ENCODE measurements at places on chromosomes 3 and 15.
A peak's percentile ranks its signal among the peaks of the same experiment; 100 is the strongest.

GRCh38 chr3:146598535-146598934, 6.6 kb downstream of the PLSCR5 start:
- no peak for DNase-seq

DNA sequence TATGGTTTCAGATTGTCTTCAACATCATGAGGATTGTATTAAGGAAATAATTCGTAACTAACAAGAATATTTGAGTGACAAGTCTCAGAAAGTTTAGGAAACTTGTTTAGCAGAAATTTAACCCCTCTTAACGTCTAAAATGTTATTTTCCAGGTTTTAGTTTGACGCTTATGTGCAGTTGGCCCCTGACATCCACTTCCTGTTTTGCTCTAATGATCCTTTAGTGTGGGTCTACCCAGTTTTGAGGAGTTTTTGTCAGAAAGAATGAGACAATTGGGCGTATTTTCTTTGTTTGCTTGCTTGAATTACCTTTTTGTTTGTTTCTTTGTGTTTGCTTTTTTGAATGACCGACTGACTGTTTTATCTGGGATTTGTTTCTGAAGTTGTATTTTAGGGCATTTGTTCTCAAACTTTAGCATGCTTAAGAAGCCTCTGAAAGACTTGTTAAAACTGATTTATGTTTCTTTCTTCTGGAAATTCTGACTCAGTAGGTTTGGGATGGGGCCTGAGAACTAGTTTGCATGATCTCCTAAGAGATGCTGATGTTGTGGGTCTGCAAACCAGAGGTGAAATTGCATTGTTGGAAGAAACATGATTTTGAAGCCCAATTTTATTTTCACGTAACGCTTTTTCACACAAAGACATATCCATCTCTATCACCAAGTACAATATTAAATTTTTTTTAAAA, 20.6 kb downstream of the RBMS3 start:
- no peak for DNase-seq

GRCh38 chr15:90664650-90665287, 52.4 kb upstream of the BLM start:
- DNase-seq = no peak

DNA sequence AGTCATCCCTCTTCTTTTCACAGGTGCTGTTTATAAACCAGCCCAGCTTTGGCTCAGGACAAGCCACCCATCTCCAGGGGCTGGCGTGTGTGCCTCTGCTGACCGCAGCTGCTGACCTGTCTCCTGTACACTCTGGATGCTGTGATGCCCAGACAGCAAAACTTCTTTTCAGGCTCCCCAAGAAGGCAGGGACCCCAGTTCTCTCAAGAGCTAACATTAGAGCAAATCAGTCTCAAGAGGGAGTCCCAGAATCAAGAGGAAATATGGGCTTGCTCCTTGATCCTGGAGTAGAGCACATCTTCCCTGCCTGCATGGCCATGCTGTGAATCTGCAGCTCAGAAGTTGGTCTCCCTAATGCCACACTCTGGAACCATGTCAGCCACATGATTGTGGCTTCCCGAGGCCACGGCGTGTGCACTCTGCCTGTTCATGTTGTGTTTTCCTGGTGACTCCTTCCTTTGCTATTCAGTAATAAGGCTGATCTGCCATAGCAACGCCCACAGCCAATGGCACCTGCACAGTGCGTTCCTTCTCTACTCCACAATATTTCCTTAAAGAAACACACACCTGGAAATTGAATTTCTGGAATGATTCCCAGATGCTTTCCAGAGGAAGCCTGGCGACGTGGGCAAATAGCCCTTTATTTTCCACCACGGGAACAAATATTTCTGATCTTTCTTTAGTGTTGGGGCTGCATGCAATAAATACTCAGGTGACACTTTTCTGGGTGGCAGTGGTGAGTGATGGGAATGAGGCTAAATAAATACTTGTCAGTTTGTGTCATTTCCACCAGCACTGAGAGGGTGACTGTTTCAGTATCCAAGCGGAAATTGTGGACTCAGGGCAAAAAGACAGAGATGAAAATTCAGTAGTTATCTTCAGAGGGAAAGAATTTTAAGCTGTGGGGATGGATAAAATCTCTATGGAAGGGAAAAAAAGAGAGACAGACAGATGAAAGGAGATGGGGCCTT, 21.9 kb upstream of the THSD4 start:
- DNase-seq = peak; percentile 61

- DNase-seq = no peak
Measured at GRCh38 chr3:11554236-11554610, 89.5 kb downstream of the VGLL4 start.

DNA sequence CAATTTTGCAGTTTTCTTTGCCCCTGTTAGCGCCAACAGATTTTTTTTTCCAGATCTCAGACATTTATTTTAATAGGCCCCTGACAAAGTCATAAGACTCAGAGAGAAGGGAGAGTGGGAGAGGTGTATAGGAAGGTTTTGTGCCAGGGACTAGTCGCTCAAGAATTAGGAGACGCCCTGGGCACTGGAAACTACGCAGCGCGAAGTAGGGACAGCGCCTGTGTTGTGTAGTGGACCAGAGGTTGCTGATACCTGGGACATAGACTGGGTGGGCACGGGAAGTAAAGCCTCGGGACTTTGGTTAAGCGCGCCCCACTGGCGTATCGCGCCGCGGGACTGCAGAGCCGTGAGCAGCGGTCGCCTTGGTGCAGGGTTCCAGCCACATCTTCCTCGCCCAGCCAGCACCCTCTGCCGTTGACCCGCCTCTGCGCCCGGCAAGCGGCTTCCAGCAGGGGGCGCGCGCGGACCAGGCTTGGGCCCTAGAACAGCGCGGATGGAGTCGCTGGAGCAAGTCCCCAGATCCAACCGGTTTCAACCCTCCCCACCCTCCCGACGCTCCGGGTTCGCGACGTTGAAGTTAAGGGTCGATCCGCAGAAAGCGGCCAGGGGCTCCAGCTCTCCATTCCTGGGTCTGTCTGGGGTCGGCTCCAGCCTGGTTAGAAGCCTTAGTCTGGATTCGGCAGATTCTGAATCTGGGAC, 3.0 kb upstream of the ISLR2 start:
- peak; percentile 86 for DNase-seq

GRCh38 chr15:49877117-49877872, 241.7 kb downstream of the ATP8B4 start:
- DNase-seq = no peak

DNA sequence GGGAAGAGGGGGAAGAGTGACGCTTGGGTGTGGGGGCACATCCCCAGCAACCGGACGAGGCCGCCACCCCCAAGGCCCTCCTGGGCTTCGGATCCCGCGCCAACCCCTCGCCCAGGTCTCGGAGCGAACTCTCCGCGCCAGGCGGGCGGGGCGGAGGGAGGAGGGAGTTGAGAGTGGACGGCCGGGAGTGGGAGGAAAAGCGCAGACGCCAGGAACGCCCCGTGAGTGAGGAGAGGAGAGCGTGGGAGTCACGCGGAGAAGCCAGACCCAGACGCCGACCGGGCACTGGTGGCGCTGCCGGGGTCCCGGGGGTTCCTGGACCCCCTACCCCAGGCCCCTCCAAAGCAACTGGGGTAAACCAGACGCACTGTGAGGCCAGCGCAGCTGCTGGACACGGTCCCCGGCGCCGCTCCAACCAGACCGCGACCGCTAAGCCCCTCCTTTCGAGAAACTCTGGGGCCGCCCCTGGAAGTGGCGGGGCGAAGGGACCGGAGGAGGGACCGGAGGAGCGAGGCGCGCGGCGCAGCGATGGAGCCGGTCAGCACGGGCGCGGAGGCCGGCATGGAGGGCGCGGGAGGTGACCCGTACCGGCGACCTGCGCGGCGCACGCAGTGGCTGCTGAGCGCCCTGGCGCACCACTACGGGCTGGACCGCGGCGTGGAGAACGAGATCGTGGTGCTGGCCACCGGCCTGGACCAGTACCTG, at the start of gene EFCC1:
TSS of gene EFCC1 (plus strand) at position 204 of the 705 bp plus-strand sequence. CDS start at position 529, 325 bp downstream.
- no peak for DNase-seq

DNA sequence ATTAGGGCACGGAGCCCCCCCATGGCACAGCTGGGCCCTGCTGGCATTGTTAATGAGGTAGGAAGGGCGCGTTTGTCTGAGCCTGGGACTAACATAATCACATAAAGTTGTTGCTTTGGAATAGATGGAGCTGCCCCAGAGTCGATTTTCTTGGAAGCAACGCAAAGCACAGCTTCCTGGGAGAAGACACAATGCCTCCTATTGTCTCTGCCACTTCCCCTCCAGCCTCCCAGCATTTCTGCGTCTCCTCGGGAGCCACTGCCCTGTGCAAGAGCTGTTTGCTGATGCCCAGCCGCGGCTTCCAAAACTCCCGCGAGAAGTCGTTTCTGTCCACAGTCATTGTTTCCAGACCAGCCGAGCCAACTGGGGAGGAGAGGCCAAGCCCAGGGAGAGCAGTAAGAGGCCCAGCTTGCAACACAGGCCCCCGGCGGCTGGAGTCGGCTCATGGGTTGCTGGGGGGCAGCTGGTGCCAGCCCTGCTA, 18.1 kb upstream of the ALDH1A3 start:
- DNase-seq = no peak

DNA sequence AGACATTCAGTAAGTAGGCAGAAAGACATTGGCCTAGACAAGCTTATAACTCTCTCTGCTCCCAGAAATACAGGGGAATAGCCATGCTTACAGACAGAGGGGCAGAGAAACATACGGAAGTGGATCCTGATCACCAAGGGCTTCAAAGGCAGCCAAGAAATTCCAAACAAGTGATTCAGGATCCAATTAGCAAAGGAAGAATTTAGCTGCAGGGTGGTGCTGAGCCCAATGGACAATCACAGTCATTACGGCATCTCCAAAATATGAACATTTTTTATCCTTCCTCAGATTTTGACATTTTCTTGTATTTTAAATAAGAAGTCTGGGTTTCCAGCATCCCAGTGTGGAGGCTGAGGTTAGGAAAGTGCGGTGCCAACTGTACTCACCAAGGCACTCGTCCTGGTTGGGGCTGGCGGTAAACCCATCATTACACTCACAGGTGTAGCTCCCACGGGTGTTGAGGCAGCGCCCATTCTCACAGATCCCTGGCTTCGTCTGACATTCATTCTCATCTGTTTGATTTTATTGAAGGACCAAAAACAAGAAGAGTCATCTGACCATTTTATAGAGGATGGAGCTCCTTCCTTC, 96.8 kb downstream of the DUT start:
- DNase-seq = no peak

DNA sequence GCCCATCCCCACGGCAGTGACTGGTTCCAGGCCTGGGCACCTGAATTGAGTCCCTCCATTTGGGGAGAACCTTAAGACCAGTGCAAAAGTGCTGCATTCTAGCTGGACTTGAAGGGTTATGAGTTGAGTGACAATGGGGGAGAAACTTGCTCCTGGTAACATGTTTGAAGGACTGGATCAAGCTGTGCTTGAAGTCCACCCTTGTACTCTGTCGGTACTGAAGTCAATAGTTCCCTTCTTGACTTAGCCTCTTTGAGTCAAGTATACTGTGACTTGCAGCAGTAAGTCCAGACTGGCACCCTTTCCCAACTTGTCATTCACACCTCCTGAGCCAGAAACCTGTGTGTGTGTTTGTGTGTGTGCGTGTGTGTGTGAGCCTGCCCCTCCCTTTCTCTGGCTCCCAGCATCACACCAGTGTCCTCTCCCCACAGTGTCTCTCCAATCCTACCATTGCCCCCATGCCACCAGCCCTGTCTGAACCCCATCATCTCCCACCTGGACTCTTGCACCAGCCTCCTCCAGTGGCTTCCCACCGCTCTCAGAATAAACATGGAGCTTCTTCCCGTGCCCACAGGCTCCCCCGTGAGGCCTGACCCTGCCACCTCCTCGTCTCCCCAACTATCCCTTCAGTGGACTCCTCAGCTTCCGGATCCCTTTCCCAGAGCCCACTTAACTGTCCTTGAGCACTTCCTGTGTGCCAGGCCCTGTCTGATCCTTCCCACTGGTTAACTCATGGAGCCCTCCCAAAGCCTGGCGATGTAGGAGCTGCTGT, 10.2 kb upstream of the FBLN2 start:
- DNase-seq = no peak

DNA sequence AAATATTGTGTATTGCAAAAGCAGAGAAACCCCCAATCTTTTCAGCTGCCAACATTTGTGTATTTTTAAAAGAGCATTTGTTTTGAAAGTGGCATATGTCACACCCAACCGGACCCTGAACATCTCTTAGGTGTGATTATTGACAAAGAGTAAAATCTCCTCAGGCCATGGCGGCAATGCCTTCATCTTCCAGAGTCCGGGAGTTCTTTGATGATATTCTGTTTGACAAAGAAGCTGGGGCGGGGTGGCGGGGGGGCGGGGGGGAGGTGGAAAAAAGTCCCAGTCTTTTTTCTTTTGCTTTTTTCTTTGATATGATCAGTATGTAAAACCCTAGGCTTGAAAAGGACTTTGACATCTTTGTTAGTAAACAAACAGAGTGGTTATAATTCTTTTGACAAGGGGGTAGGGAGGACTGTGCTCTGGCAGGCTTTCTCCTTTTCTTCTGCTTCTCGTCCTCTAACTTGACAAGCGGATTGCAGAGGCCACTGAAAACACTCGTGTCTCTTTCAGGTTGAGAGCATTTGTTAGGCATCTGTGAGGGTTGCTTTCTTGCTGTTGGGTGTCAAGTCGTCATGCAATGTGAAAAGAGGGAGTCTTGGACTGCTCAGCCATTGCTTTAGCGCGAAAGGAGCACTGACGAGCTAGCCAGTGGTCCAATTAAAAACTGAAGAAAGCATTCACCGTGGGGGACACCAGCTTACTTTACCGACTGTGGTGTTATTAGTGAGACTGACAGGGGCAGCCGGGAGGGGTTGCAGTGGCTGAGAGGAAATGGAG, 243.2 kb downstream of the NSUN3 start:
- no peak for DNase-seq

- peak; percentile 44 for DNase-seq
Measured at GRCh38 chr15:72009222-72009621, 108.7 kb downstream of the MYO9A start.
